ENCODE measurements at places on chromosomes 7 and 10.

DNA sequence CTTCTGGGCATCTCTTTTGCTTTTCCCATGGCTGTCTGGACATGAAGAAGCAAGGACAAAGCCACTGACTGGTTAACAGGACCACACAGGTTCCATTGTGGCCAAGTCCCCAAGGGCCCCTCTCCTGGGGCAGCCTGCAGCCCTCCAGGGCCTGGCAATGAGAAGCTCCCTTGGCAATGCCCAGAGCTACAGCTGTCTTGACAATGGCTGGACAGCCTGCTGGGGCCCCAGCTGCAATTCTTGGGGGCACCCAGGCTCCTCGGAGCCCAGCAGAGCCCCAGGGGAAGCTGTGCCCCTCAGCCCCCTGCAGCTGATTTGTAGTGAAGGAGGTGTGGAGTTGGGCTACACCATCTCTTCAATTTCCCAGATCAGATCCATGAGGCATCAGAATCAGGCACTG lies 384.9 kb upstream of the PODXL start:
- no peak for DNase-seq

DNA sequence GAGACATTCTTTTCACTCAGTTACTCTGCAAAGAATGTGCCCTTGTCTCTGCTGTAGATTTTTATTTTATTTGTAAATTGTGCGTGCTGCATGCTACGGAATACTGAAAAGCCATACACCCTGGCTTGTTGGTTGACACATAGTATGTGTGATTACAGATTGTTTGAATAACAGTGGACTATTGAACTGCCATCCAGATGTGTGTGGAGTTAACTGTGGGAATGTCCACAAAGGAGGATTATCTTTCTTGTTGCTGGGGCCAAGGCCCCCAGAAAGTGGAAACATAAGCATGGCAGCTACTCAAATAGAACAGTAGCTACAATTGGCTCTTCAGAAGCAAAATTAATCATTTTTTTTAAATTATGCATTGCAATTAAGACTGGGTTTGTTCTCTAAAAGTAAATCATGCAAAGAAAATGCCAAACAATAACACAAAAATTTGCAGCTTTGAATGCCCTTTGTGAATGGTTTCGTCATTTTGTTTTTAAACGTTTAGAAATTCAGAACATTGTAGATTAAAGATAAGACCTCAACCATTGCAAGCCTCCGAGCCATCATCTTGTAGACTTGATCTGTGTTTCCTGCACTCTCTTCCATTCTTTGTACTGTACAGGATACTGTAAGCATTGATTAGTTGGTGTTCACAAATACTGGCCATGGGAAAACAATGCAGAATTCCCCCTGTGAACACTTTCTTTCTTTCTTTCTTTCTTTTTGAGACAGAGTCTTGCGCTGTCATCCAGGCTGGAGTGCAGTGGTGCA lies 210.3 kb upstream of the TCF7L2 start:
- no peak for DNase-seq

GRCh38 chr7:107495516-107495915 lies 25.7 kb downstream of the GPR22 start:
- DNase-seq, result peak; percentile 5

- DNase-seq, result no peak
Measured at GRCh38 chr10:47164800-47165128, 135.2 kb upstream of the GDF10 start.
